ENCODE measurements at places on chromosomes 2 and 18.

DNA sequence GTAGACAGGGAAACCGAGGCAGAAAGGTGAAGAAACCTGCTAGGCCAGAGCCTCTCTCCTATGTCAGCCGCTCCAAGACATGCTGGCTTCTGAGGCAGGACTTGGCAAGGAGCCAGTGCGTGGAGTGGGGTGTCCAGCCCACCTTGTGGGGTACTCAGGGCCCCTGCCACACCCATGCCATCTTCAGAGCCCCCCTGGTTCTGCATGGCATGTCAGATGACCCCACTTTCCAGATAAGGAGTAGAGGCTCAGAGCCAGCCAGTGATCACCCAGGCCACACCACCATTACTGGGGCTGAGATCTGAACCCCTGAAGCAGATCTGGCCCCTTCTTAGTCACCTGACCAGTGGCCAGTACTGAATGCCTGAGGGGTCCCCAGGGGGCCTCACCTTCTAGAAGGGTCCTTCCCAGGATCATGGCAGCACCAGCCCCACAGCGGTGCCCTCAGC is 14.7 kb downstream of the CROCC2 start:
- no peak for DNase-seq

- no peak for DNase-seq
These were observed 156.5 kb downstream of the PTGR3 start for GRCh38 chr18:75052475-75052874.

GRCh38 chr18:50071397-50071796 is 123.5 kb downstream of the MYO5B start:
- no peak for DNase-seq

DNA sequence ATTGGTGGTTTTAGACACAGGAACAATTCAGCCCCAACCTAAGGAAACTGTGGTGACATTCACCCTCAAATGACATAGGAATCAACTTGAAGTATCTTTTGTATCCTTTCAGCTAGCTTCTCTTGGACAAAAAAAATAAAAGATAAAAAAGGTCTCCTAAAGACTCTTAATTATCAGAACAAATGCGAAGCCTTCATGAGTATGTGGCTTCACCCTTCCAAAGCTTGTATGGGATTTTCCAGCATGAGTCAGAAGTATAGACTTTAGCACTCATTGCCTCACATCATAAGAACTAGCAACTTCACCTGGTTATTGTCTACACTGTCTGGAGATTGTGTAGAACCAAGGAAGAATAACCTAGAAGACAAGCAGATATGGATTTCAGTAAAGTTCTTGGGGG is 135.4 kb downstream of the LAMA3 start:
- DNase-seq, result no peak

DNA sequence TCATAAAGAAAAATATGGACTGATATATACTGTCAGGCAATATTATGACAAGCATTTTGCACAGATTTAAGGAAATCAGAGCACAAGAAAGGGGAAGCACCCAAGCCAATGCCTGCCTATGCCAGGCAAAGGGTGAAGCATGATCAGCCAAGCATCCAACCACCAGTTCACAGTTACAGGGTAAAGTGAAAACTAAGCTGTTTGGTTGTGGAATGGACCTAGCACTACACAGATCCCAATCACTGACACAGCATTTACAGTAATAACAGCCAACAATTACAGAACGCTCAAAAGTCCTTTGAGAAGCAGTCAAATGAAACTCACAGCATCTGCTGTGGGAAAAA is 90.3 kb downstream of the SP3 start:
- DNase-seq, result no peak

DNA sequence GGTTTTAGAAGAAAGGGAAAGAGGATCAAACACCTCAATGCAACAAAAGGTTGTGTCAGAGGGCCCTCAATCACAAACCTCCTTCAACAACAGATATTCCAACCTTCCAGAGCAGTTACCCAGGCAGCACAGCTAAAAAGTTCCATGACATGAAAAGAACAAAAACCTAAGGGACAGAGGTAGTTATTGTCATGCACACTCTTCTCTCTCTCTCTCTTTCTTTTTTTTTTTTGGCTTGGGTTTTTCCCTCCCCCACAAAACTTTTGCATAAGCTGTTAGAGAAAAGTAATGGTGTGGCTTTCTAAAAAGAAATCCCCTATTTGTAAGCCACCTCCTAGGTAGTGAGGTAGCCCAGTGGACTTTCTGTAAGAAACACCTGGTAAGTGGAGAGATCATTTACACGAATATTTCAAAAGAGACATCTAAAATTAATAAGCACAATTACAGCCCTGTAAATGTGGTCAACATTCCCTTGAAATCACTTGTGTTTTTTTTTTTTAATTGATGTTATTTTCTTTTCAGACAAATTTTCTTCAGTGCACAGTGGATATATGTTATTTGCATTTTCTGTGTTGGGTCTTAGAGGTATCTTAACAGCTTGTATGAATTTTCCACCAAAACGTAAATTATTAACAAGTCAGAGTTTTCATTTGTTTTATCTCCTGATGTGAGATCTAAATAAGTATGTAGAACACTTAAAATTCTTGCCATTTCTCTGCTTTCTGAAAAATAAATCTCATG is 48.4 kb downstream of the ZEB2 start:
- no peak for DNase-seq

DNA sequence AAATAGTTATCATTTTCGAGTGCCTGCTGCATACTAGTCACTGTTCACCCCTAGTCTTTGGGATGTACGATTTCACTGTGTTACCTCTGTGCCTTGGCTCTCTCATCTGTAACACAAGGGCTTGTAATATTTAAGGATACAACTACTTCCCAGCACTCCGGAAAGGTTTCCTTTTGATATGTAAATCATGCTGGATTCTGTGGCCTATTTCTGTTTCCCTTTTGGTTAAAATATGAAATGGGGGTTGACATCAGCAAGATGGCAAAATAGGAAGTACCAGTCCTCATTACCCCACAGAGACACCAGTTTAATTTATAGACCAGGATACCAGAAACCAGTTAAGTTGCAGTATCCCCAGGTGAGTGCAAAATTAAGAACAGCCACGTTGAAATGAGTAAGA is 23.5 kb downstream of the PSMG2 start:
- DNase-seq, result no peak

DNA sequence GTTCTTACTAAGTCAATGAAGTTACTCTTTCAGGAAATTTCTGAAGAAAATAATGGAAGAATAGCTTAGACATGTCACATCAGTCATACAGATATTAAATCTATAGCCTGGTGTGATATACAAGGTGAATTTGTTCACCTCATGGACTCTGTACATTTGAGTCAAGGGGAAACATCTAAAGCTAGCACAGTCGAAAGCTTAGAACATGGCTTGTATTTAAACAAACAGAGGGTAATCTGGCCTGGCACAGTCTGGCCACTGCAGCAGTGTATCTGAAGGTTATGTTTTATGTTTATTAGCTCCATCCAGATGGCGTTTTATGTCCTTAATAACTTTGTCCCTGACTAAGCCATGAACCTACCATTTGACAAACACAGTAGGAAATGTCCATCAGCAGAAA is 817.3 kb downstream of the SATB2 start:
- no peak for DNase-seq

GRCh38 chr18:76357585-76358260 is 137.3 kb downstream of the ZNF516 start:
- DNase-seq, result no peak

GRCh38 chr2:120650022-120650644 is 85.5 kb upstream of the GLI2 start:
- DNase-seq, result no peak

DNA sequence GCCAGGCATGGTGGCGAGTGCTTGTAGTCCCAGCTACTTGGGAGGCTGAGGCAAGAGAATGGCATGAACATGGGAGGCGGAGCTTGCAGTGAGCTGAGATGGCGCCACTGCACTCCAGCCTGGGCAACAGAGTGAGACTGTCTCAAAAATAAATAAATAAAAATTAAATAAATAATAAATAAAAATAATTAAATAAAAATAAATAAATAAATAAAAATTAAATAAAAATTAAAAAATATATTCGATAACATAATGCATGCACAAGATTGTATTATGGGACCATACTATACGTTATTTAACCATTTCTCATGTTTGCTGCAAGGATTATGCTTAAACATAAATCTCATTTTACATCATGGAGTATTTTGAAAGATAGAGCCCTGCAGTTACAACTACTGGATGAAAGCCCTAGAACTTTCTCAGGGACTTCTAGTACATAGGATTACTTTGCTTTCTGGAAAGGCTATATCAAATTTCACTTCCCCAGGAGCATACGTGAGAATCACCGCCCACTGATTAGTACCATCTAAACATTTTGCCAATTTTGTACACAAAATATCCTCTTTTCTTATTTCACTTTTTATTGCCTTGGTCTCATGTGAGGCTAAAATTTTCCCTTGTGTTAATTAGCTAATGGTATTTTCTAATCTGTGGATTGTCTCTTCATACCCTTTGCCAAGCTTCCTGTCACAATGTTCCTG is 234.3 kb upstream of the LYPD1 start:
- DNase-seq, result no peak

DNA sequence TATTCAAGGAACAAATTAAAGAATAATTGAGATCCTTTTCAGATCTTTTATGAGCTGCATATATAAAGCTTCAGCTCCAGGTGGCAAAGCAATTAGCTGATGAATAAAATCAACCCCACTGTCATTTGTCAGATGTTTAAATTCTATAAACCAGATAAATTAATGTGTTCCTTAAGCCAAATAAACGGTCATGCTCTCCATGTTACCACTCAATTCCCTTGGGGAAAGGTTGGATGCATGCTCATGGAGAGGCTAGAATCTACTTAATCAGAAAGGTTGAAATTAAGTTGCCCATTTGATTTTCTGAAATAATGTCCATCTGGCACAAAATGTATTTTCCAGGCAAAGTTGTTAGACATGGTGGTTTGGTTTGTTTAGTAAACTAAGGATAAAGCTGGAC is 282.5 kb upstream of the SPRED2 start:
- no peak for DNase-seq

GRCh38 chr2:86543793-86544192 is 19.4 kb downstream of the CHMP3 start:
- no peak for DNase-seq

DNA sequence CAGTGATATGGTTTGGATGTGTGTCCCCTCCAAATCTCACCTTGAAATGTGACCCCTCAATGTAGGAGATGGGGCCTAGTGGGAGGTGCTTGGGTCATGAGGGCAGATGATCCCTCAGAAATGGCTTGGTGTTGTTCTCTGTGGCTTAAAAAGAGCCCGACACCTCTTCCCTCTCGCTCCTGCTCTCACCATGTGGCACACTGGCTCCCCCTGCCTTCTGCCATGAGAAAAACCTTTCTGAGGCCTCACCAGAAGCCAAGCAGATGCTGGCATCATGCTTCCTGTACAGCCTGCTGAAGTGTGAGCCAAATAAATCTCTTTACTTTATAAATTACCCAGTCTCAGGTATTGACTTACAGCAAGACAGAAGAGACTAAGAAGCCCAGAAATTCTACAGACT is 357.1 kb downstream of the NRXN1 start:
- DNase-seq, result no peak

DNA sequence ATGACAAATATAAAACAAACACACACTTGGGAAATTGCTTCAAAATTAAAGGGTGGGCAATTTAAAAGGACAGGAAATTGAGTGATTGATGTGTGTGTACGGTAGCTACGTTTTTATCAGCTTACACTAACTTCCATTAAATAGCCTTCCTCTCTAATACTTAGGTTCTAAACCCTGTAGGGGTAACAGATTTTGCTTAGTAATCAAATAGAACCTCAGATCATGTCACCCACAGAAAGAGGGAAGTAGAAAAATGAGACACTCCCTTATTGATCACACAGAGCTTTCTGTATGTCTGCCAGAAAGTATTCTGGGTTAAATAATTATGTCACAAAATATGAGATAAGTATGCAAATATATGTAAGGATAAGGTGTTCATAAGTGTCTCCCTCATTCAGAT is 93.3 kb downstream of the ICA1L start:
- no peak for DNase-seq

DNA sequence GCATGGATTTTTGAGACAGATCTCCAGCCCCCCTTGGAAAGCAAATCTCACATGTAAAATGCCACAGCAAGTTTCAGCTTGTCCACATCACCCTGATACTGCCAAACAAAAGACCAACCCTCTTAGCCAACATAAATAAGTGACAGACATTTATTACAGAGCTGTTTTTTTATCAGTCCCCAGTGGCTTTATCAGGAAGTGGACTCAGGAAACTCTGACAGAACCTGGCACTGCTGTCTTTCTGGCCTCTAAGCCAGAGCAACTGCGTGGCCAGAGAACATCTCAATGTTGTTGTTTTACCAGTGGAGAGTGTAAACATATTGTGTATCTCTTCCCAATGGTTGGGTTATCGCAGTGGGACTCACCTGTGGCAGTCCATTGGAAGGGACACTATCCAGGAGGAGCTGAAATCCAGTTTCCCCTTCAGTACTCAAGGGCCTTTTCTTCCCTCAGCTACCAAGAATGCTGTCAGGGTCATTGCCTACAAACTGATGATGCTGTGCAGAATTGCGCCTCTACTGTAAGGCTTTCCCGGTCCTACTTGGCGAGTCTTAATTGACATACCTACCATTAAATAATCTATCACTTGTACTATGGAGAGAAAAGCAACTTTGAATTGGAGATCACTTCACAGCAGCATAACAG is 22.0 kb downstream of the SLC14A1 start:
- no peak for DNase-seq

GRCh38 chr2:173524256-173524955 is 169.7 kb downstream of the CDCA7 start:
- DNase-seq, result no peak

- DNase-seq, result no peak
These were observed 52.1 kb upstream of the SMAD7 start for GRCh38 chr18:49002881-49003280.

GRCh38 chr2:141968433-141968832 is 162.4 kb downstream of the LRP1B start:
- DNase-seq, result no peak

- no peak for DNase-seq
These were observed 87.1 kb upstream of the KCTD1 start for GRCh38 chr18:26635466-26635865.

- no peak for DNase-seq
These were observed 642 bp upstream of the SRSF7 start for GRCh38 chr2:38751596-38752410.

DNA sequence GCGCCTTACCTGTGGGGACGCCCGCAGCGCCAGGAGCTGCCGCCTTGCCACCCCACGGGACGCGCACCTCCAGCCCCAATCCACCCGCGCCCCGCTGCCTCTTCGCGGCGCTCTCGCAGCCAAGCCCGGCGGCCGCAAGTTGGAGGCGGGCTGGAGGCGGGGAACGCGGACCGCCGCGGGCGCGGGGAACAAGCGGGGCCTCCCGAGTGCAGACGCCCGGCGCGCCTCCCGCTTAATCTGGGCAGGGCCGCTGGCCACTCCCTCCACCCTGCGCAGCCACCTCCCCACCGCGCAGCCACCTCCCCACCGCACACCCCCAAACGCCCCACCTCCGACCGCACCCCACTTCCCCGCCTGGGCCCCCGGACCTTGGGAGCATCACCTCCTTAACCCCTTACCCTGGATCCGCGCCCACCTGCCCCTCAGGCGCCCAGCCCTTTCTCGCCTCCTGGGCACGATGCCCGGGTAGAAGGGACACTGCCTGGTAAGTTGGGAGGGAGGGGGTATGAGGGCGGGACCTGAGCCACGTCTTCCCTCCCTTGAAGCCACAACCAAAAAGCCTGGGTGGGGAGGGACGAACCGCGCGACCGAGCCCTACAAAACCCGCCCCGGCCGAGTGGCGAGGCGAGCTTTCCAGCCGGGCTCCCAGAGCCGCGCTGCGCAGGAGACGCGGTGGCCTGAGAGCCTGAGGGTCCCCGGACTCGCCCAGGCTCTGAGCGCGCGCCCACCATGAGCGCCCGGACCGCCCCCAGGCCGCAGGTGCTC is at the start of the genes COL4A3 and COL4A4:
Gene COL4A3 (plus strand): TSS at position 627 of the 765 bp plus-strand sequence. CDS start 103 bp downstream, at position 730.
Gene COL4A4 (minus strand): TSS at position 208 of the 765 bp plus-strand sequence. CDS start 16,722 bp downstream, outside the sequence.
- peak; percentile 12 for DNase-seq
